ENCODE measurements at places on chromosomes 7 and 10.

- DNase-seq: no peak
Observed at GRCh38 chr10:24873281-24873683, 79.1 kb downstream of the PRTFDC1 start.

- no peak for DNase-seq
Observed at GRCh38 chr10:9596368-9596920, 1421.2 kb upstream of the CELF2 start.

- no peak for DNase-seq
Observed at GRCh38 chr7:95213809-95214492, 110.4 kb downstream of the PON1 start.

DNA sequence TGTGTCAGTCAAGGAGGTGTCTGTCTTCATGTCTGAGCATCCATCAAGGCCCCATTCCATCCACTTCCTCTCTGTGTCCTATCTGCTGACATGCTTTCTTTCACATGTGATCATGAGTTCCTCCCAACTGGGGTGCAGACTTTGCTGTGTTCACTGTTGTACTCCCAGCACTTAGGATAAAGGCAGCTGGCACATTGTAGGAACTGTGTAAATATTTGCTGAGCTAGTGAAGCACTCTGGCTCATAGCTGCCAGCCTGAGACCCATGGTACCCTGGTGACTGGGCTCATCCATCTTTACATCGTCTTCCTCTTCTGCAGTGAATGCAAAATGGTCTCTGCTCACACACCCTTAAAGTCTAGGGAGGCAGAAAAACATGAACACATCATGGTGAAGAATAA, 242.2 kb upstream of the IGFBP3 start:
- peak; percentile 75 for DNase-seq

DNA sequence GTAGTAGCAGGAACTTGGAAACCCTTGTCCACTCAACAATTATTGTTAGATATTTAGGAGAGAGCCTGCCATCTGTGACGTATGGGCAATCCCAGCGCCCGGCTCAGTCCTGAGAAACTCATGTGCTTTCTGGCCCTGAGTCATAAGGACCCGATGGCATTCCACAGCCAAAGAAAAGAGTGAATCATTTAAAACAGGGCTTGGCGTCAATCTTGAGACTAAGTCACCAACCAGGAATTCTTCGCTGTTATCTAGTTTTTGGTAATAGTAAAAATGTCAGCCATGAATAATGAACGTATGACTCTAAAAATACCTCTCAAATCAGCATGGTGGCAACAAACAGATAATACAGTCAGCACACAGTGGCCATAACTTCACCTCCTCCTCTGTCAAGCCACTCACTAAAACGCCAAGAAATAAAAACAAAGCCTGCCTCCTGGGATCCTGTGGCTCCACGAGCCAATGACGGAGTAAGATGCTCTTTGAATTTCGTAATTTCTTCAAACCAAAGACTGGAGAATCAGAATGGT, 140.8 kb downstream of the ADAM12 start:
- DNase-seq: no peak

DNA sequence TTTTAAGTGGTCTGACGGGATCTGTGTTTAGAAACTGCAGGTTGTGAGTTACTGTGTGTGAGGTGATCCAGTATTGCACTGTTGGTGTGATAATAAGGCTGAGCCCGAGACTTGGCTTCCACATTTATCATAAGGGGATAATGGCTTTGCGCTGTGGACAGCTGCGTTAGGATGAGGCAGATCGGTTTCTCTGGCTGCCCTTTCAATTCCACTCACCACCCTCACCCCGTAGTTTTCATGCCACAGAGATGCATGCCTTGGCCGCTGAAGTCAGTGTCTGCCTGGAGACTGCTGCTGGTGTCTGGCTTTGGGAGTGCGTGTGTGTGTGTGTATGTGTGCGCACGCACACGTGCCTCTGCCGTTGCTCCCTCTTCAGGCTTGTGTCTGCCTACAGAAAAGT, 273.0 kb downstream of the CCDC3 start:
- DNase-seq: no peak

DNA sequence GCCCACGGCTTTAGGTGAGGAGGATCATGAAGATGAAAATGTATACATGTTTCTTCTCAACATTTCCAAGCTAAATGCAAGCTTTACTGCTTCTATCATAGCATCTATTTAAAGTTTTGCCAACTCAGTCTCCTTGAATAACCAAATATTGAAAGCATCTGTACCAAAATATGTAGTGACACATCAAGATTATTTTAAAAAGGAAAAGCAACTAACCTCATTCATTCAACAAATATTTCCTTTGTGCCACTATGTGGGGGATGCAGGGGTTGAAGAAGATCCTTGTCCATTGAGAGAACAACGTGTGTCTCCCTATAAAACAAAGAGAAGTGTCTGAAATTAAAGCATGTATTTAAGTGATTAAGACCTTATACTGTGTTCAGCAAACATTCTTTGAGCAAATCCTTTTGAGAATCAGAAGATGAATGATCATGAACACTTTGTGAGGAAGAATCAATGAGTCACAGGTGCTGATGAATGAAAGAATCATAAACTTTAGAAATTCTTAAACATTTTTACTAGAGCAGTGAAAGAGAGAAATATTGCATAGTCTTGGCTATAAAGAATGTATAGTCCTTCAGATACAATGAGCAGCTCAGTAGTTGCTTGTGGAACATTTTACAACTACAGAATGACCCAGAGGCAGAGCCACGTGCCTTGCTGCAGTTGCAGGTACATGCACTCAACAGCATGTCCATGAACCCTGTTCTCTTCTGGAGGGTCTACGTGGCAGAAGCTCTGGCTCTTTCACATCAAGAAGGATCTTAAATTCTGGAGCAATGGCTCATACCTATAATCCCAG, 13.9 kb downstream of the TAS2R60 start:
- no peak for DNase-seq

GRCh38 chr7:17040716-17041115, 158.9 kb upstream of the AGR3 start:
- DNase-seq: no peak

GRCh38 chr7:133344275-133344674, 91.4 kb downstream of the EXOC4 start:
- no peak for DNase-seq

GRCh38 chr10:73211106-73211811, 35.8 kb downstream of the DNAJC9 start:
- no peak for DNase-seq

DNA sequence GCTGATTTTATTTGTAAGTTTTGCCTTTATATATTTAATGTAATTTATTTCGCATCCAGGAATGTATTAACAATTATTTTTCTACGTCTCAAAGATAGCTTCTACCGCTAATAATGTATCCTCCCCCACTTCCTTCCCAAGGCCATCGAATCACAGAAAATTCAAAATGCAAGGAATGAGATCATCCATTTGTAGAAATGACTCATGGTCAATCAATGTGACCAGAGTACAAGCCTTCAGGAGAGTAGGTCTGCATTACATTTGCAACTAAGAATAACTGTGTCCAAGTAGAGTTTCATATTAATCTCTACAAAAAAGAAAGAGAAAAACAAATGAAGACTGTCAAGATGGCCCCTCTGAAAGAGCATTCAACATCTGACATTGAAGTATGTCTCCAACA, 205.9 kb upstream of the PHF14 start:
- no peak for DNase-seq

- DNase-seq: no peak
Observed at GRCh38 chr10:132836832-132837540, 51.0 kb upstream of the NKX6-2 start.

GRCh38 chr7:114765331-114766040, 156.4 kb upstream of the MDFIC start:
- DNase-seq: no peak
